ENCODE measurements at places on chromosomes 2 and 18. TPM values are rescaled to one million over a fixed set of nuclear protein-coding genes. Genes with fewer than 3 reads are reported as not detected.

Gene OR6B2
- not detected for total RNA-seq

Gene SCN7A
- total RNA-seq, result 14.3 TPM

Gene TMX3
- 65.1 TPM for total RNA-seq

Gene CRYBA2
- not detected for total RNA-seq

Gene CHRNG
- total RNA-seq, result not detected

Gene ANKRD30BL
- total RNA-seq, result not detected

Gene NFU1
- total RNA-seq, result 59.3 TPM

Gene CCDC138
- 2.8 TPM for total RNA-seq

Gene PNKD
- 18.3 TPM for total RNA-seq

Gene KRTCAP3
- total RNA-seq, result 0.26 TPM

Gene SLC14A1
- total RNA-seq, result 131 TPM

Gene FER1L5
- 1.4 TPM for total RNA-seq

Gene UGT1A3
- total RNA-seq, result not detected

Gene KDSR
- total RNA-seq, result 24.0 TPM

Gene ASAP2
- 20.1 TPM for total RNA-seq

Gene CNGA3
- total RNA-seq, result 0.16 TPM
